Thyroid gland (tissue), 4 donors: ENCODE measurements at places on chromosomes 1 and 21. TPM values are rescaled to one million over a fixed set of nuclear protein-coding genes. Genes with fewer than 3 reads are reported as not detected.

DNA sequence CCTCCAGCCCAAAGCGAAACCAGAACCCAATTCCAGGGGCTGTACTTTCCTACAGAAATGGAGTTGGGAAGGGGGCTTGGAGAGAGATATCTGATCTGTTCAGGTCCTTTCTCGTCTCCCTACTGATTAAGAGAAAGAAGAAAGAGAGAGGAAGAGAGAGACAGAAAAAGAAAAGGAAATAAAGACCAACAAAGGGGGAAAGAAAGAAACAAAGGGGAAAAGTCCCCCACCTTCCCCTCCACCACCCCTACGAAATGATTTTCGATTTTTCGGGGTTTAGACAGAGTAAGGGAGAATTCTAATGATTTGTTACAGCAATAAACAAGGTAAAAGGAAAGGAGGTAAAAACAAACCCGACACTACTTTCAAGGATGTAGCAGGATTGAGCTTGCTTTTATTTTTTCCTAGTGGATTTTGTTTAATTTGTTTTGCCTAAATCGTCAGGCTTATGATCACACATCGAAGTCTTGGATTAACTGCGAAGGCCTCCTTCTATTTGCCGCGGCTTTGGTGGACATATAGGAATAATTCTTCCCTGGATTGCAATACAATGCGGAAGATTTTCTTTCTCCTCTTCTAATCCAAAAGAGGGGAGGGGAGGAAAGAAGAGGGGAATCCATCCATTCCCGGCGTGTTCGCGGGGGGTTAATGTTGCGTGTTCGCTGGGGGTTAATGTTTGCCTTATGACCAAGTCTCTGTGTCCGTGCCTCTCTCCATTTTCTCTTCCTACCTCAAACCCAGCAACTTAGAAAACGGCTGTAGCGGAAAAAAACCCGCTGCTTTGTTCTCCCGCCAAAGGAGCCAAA, 1.9 kb downstream of the TAL1 start:
- H3K4me1 ChIP-seq: peaks cover 13% of the 10 kb centered on the region
- no peak for DNase-seq
- H3K4me3 ChIP-seq: no peak overlapping the region
- peak overlapping the region; percentile 19 for H3K27ac ChIP-seq

DNA sequence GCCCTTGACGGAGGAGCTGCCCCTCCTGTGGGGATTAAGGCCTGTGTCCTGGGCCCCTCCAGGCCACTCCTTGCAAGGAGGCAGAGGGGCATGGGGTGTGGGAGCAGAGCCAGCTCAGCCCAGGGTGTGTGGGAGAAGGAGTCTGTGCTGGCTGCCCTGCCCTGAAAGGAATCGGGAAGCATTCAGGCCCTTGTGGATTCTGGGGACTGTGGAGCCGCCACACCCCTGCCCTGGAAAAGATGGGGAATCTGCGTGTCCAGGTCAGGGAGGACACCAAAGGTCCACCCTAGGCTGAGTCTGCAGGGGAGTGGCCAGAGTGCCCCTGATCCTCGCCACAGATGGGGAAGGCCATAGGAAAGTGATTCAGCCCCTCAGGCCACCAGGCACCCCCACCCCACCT, 16.5 kb upstream of the PRDM16 start:
- no peaks in the 10 kb centered on the region for H3K36me3 ChIP-seq
- no peaks in the 10 kb centered on the region for H3K4me1 ChIP-seq
- no peak overlapping the region for H3K27ac ChIP-seq
- H3K27me3 ChIP-seq: no peaks in the 10 kb centered on the region
- no peak overlapping the region for H3K4me3 ChIP-seq

GRCh38 chr1:200033511-200034261, 6.2 kb downstream of the NR5A2 start:
- H3K27ac ChIP-seq: no peak overlapping the region
- no peaks in the 10 kb centered on the region for H3K36me3 ChIP-seq
- peaks cover 7% of the 10 kb centered on the region for H3K4me1 ChIP-seq

- no peak for DNase-seq
- no peaks in the 10 kb centered on the region for H3K4me1 ChIP-seq
- no peak overlapping the region for H3K27ac ChIP-seq
- no peaks in the 10 kb centered on the region for H3K36me3 ChIP-seq
- H3K27me3 ChIP-seq: no peaks in the 10 kb centered on the region
- H3K4me3 ChIP-seq: no peak overlapping the region
Observed at GRCh38 chr1:175388285-175388684, 195.7 kb upstream of the KIAA0040 start.

- no peak for DNase-seq
- no peaks in the 10 kb centered on the region for H3K27me3 ChIP-seq
- H3K4me3 ChIP-seq: no peak overlapping the region
- peaks cover 4% of the 10 kb centered on the region for H3K4me1 ChIP-seq
- no peak overlapping the region for H3K27ac ChIP-seq
Observed at GRCh38 chr1:115534106-115534505, 107.7 kb upstream of the VANGL1 start.

GRCh38 chr1:243957141-243957540, 93.9 kb upstream of the ZBTB18 start:
- H3K27me3 ChIP-seq: no peaks in the 10 kb centered on the region
- H3K4me3 ChIP-seq: no peak overlapping the region
- H3K27ac ChIP-seq: no peak overlapping the region
- no peak for DNase-seq
- no peaks in the 10 kb centered on the region for H3K36me3 ChIP-seq

DNA sequence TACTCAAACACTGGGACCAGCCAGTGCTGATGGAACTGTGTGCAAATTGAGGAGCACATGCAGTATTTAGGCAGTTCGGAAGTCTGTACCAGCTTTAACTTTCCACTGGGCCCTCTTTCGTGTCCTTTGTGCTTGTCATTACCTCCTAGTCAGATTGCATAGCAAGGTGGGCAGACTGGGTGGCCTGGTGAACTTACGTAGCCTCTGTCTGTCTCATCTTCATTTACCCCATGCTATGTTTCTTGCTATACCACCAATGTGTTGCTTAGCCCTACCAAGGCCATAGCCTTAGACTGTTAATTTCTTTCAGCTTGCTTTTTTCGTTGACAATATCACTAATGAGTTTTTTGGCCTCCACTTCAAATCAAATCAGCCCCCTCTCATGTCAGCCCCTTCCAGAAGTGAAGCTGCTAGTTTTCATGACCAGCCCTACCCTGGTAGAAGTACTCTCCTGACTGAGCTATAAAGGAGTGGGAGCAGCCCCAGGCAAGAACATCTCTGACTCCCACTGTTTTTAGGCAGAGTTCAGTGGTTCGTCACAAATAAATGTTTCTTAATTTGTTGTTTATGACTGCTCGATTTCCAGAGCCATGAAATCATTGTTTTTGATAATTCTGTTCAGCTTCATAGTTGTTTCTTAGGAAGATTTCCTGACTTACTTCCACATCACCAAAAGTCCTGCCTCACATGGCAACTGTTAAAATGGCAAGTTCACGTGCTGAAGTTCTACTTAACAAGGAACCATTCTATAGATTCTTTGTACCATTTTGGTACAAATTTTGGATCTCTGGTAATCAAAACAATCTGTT, 19.3 kb downstream of the PRKACB start:
- no peaks in the 10 kb centered on the region for H3K36me3 ChIP-seq
- no peak overlapping the region for H3K4me3 ChIP-seq
- H3K27ac ChIP-seq: no peak overlapping the region
- no peaks in the 10 kb centered on the region for H3K27me3 ChIP-seq

GRCh38 chr1:110240476-110241210, 30.5 kb downstream of the KCNC4 start:
- no peak overlapping the region for H3K4me3 ChIP-seq
- no peak for DNase-seq
- H3K4me1 ChIP-seq: no peaks in the 10 kb centered on the region
- H3K27ac ChIP-seq: no peak overlapping the region

GRCh38 chr1:45929257-45929687, 125.9 kb downstream of the MAST2 start:
- no peak overlapping the region for H3K27ac ChIP-seq
- no peaks in the 10 kb centered on the region for H3K4me1 ChIP-seq
- no peak overlapping the region for H3K4me3 ChIP-seq
- H3K36me3 ChIP-seq: no peaks in the 10 kb centered on the region

DNA sequence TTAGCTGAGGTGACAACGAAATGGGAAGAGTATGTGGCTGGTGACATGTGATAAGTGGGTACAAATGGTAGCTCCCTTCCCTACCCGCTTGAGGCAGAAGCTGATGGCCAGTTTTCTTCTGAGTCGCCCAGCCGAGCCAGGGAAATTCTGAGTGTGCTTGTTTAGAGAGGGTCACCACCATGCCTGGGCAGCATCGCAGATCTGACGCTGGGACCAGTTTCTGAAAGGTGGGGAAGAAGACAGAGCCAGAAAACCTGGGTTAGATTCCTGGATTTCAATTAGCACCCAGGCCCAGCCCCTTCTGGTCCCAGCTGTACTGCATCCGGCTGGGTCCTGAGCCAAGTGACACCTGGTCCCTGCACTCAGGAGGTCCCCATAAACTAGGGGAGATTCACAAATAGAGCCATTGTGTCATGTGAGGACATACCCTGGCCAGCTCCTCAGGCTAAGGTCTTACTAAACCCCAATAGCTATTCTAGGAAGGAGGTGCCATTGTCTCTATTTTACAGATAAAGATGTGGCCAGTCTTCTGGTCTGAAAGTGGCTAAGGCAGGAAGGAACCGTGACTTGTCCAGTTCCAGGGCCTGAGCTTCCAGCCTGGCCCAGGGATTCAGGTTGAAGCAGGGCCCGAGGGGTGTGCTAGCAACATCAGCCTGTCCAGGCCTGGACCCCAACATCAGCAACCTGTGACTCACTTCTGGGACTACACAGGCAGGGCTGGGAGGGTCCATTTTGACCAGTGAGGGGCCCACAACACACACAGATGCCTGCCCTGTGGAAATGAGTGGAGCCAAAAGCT, 1.7 kb upstream of the TMEM61 start:
- DNase-seq: no peak
- no peaks in the 10 kb centered on the region for H3K36me3 ChIP-seq
- no peak overlapping the region for H3K4me3 ChIP-seq
- peaks cover 5% of the 10 kb centered on the region for H3K4me1 ChIP-seq

DNA sequence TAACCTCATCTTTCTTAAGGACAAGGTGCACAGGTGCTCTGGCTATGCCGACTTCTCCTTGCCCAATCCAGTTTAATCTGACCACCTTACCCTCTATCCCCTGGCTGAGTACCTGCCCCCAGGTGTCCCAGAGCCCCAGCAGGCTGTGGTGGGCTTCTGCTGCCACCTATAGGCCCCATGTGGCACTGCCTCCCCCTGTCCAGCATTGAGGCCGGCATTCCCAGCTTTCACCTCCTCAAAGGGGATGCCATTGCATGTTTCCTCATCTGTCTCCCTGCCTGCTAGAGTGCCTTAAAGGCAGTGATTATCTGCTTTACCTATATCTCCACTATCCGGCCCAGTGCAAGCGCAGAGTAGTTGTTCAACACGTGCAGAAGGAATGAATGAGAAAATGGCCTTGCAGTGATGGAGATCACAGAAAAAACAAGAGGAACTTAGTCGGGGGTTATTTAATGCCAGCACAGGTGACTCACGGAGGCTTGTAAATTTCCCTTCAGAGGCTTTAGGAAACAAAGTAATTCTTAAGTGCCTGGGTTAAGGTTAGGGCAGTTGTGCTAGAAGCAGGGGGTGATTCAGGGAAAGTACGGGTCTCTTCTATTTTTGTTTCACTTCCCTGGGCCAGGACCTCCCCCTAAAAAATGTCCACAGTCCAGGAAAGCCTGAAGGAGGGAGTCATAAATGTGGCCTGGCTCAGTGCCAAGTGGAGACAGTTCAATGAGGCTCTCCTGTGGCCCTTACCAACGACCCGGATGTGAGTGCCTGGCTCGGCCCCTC, 131.8 kb upstream of the NGF start:
- H3K36me3 ChIP-seq: no peaks in the 10 kb centered on the region
- H3K27me3 ChIP-seq: no peaks in the 10 kb centered on the region
- peaks cover 9% of the 10 kb centered on the region for H3K4me1 ChIP-seq
- no peak overlapping the region for H3K4me3 ChIP-seq

DNA sequence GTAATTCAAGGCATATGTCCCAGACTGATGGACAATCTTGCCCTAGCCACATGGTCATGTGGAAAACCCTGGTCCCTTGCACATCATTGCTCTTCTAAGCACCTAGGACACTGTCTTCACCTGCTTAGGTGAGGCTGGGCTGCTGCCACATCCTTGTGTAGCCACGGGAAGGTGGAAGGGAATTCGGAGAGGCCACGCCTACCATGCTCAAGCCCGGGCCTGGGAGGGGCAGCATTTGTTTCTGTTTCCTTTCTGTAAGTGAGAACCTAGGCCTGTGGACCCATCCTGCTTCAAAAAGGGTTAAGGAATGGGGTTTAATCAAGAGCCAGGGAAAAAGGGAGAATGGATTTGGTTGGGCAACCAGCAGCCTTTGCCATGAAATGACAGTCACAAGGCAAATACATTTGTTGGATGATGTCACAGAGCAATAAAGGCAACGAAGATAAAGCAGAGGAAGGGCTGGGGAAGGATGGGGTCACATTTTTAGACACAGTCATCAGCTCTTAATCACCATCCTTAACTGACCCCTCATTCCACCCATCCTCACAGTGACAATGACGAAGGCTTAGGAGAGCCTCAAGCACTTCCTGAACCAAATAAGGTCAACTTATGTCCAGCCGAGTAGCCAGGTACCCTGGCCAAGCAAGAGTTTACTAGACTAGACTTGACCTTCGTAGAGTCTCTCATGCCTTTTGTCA, 10.1 kb upstream of the LRRC38 start:
- no peak for DNase-seq
- no peaks in the 10 kb centered on the region for H3K4me1 ChIP-seq
- no peaks in the 10 kb centered on the region for H3K27me3 ChIP-seq

DNA sequence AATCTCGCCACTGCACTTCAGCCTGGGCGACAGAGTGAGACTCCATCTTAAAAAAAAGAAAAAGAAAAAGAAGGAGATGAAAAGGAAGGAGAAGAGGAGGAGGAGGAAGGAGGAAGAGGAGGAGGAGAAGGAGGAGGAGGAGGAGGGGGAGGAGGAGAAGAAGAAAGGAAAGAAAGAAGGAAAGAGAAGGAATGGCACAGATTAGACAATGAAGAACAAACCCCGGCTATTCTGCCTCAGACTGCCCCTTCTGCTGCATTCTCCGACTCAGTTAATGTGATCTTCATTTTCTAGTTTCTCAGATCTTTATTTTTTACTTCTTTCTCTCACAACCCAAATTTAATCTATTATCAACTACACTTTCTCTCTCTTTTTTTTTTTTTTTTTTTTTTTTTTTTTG, 40.1 kb upstream of the PTGFRN start:
- no peaks in the 10 kb centered on the region for H3K4me1 ChIP-seq
- no peaks in the 10 kb centered on the region for H3K27me3 ChIP-seq
- H3K36me3 ChIP-seq: no peaks in the 10 kb centered on the region
- H3K4me3 ChIP-seq: no peak overlapping the region

- H3K36me3 ChIP-seq: no peaks in the 10 kb centered on the region
- H3K27ac ChIP-seq: no peak overlapping the region
- DNase-seq: no peak
- no peaks in the 10 kb centered on the region for H3K4me1 ChIP-seq
- H3K4me3 ChIP-seq: no peak overlapping the region
Observed at GRCh38 chr1:193774536-193775323, 588.3 kb upstream of the B3GALT2 start.

GRCh38 chr21:29194847-29195246, 64.4 kb downstream of the MAP3K7CL start:
- no peak overlapping the region for H3K4me3 ChIP-seq
- no peak for DNase-seq

- H3K27me3 ChIP-seq: no peaks in the 10 kb centered on the region
- H3K4me3 ChIP-seq: no peak overlapping the region
- DNase-seq: no peak
- no peaks in the 10 kb centered on the region for H3K36me3 ChIP-seq
Observed at GRCh38 chr1:231842441-231842840, 215.9 kb downstream of the DISC1 start.

Gene RGS13
- not detected for total RNA-seq

Gene NHLH2
- total RNA-seq: not detected

Gene LAMC1
- total RNA-seq: 150 TPM

Gene LCE1E
- not detected for total RNA-seq

Gene SEC22B
- total RNA-seq: 36.9 TPM

Gene NT5C1A
- not detected for total RNA-seq

Gene ZNF672
- total RNA-seq: 55.9 TPM

Gene VCAM1
- total RNA-seq: 4.8 TPM

Gene NPR1
- total RNA-seq: 20.9 TPM
